Cerebellum (tissue), 4 donors: ENCODE measurements at places on chromosomes 6 and 20.

GRCh38 chr20:64010711-64011237 is 25.2 kb upstream of the C20orf204 start:
- no peak for DNase-seq

DNA sequence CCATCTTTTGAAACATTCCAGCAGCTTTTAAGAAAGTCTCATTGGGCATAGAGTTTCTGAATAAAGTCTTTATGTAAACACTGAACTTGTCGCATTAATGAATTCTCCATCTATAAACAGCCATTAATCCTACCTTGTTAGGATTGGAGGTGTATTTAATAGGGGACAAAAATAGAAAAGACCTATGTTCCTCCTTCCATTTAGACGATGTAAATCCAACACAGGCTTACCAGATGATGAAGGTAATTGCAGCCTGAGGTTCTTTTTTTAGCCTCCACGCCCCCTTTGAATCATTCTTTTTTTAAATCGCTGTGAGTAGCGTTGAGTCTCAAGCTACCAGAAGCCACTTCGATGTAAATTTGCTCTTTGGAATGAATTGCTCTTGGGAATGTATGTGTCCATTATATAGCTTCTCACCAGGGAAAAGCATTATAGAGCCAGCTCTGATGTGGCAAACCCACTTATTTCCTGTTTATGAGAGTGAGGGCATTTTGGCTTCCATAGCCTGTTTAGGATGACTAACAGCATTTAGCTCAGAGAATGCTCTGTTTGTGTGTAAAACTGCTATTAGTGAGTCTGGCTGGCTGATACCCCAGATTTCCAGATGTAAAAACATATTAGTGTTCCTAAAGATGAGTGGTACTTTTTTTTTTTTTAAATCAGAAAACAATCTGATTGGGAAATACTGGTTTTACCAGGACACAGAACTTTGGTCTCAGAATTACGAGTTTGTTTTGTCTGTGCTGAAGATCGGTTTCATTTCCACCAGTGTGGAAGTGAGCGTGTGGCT is 74.9 kb upstream of the CLDN20 start:
- no peak for DNase-seq

DNA sequence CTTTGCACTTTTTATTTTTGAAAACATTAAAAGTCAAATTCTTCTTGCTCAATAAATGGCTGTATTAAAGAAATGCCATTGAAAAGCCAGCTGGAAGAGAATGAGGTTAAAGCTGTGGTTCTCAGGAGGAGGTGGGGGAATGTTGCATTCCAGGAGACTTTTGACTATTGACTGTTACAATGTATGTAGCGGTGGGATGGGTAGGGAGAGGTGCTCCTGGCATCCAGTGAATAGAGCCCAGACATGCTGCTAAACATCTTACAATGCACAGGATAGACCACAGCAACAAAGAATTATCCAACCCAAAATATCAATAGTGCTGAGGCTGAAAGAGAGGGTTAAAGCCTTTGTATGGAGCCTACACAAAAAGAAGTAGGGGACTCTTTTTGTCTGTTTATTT is 295.9 kb downstream of the NKAIN2 start:
- DNase-seq, result no peak

DNA sequence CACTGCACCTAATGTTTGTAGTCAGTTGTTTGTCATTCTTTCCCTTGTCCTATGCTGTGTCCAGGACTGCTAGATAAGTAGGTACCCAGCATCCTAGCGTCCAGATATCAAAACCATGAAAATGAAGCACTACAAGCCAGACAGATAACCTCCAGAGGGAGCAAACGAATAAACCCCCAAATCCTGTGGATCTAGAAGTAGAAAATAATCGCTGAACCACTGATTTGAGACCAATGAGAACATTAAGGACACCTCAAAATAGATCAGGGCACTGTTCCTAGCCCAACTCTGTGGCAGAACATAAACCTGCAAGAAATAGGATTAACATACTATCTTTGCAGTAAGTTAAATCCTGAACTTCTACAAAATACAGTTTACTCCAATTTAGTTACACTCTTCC is 1.1 kb upstream of the KLHL32 start:
- DNase-seq, result no peak

- DNase-seq, result no peak
Observed at GRCh38 chr6:127900935-127901334, at the start of gene THEMIS. Gene THEMIS (minus strand): TSS chr6:127901058. CDS start chr6:127900932, 126 bp downstream.
